Osteoblast (primary cell): ENCODE measurements at places on chromosomes 2 and 18. TPM values are rescaled to one million over a fixed set of nuclear protein-coding genes. Genes with fewer than 3 reads are reported as not detected.

Gene CCT4
- 116 and 117 TPM in 2 replicates for total RNA-seq

Gene GPBAR1
- 0.36 TPM in 1 of 2 replicates, not detected in the other for total RNA-seq

Gene GPR45
- not detected in 2 replicates for total RNA-seq

Gene RIT2
- total RNA-seq, result not detected in 2 replicates

Gene GALNT14
- total RNA-seq, result not detected in 2 replicates

Gene VIT
- 27.7 and 31.1 TPM in 2 replicates for total RNA-seq

Gene IL1F10
- total RNA-seq, result not detected in 2 replicates

Gene GCKR
- 1.2 and 1.4 TPM in 2 replicates for total RNA-seq

Gene NETO1
- under 0.01 TPM in 1 of 2 replicates, not detected in the other for total RNA-seq

Gene NPPC
- total RNA-seq, result not detected in 2 replicates

Gene UGT1A6
- total RNA-seq, result not detected in 2 replicates

Gene POTEI
- not detected in 2 replicates for total RNA-seq
